Prostate gland (tissue), 2 donors: ENCODE measurements at places on chromosomes 11 and 22.

DNA sequence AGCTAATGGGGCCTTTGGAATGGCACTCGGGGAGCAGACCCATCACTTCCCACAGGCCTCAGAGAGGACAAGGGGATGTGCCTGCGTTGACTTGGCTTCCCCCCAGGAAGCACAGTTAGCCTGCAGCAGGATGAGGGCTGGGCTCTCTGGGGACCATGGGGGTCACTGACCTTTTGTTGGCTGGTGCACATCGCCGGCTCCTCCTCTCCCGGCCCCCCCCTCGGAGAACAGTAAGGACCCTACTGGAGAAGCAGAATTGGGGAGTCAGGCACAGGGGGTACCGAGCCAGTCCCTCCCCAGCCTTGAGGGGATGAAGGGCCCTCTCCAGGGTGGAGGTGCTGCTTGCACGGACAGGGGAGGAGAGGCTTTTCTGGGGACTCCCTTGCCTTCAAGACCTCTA lies 32.8 kb downstream of the NRXN2 start:
- DNase-seq: no peak

GRCh38 chr11:79418241-79418640 lies 22.6 kb downstream of the TENM4 start:
- DNase-seq: no peak

DNA sequence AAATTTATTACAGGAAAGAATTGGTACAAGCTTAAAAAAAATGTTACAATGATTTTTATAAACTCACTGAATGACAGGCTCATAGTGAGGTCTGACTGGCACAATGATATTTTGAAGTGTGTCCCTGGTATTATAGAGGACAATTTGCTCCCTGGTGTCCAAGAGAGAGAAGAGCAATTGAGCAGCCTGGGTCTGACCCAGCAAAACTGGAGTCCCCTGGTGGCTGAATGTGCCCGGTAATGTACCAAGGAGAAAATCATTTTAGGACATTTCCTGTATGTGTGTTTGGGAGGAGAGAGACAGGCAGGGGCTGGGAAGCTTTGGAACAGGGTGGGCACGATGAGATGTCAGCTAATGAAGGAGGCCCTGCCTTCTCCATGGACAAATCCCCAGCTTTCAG lies 125.3 kb downstream of the APOL5 start:
- DNase-seq: no peak

GRCh38 chr11:32658639-32659406 lies 75.2 kb downstream of the EIF3M start:
- no peak for DNase-seq

DNA sequence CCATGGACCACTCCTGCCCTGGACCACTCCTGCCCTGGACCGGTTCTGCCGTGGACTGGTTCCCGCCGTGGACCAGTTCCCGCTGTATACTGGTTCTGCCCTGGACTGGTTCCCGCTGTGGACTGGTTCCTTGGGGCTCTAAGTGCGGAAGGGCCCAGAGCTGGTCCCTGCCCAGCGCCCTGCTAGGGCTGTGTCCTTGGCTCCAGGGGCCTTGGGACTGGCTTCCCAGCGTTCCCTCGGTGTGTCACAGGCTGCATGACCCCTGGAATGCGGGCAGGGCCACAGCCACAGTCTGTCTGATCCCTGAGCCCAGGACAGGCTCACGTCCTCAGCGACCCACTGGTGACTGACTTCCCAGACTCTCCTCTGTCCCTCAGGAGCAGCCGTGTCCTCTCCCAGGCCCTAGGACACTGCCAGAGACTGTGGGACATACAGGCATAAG lies 412.2 kb downstream of the TBC1D22A start:
- DNase-seq: no peak

- DNase-seq: no peak
Measured at GRCh38 chr11:127628458-127628785, 627.9 kb upstream of the KIRREL3 start.
